ENCODE measurements at places on chromosomes 13 and 19. TPM values are rescaled to one million over a fixed set of nuclear protein-coding genes. Genes with fewer than 3 reads are reported as not detected.

Gene LCP1
- 1,088 TPM for total RNA-seq

Gene CALR3
- total RNA-seq, result not detected

Gene THSD8
- 1.7 TPM for total RNA-seq

Gene METTL21C
- not detected for total RNA-seq

Gene MZT1
- total RNA-seq, result 7.4 TPM

- no peak overlapping the region for H3K4me3 ChIP-seq
- no peaks in the 10 kb centered on the region for H3K27me3 ChIP-seq
- DNase-seq, result no peak
- no peaks in the 10 kb centered on the region for H3K36me3 ChIP-seq
Measured at GRCh38 chr13:45101327-45102018, 18.8 kb upstream of the GTF2F2 start.

- H3K27me3 ChIP-seq, result no peaks in the 10 kb centered on the region
- peak within 1 kb of the TSS; percentile 95 for H3K27ac ChIP-seq
- peaks cover 2% of the 10 kb centered on the region for H3K36me3 ChIP-seq
Measured at GRCh38 chr13:49495783-49496762, at the start of gene PHF11. Gene PHF11 (plus strand): TSS chr13:49495953. CDS start chr13:49496002, 49 bp downstream.

DNA sequence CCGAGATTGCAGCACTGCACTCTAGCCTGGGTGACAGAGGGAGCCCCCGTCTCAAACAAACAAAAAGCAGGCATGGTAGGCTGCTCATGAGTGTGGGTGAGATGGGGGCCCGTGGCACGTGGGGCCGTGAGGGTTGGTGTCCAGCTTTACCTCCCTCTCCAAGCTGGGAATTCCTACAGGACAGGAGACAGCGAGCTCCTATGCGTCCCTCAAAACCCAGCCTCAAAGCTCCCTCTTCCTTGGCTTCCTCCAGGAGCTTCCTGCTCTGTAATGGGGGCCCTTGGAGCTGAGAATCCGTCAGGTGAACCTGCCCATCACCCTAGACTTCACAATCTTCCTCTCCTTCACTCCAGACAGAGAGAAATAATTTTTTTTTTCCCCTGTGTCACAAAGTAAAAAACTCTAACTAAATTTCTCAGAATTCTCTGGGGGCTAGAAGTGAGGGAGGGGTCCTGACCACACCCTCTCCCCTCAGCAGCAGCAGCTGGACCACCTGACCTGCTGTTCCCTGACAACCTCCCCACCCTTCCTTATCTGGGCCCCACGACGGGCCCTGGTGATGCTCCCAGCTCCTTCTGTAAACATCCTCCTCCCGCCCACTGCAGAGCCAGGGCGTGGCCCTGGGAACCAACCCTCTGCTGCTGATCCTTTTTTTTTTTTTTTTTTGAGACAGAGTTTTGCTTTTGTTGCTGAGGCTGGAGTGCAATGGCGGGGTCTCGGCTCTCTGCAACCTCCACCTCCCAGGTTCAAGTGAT is 22.1 kb upstream of the WDR18 start:
- H3K36me3 ChIP-seq, result peaks cover 12% of the 10 kb centered on the region
- no peak overlapping the region for H3K4me3 ChIP-seq
- DNase-seq, result no peak
- no peaks in the 10 kb centered on the region for H3K27me3 ChIP-seq

GRCh38 chr19:1859331-1859781 is 4.0 kb downstream of the KLF16 start:
- H3K27ac ChIP-seq, result no peak overlapping the region
- peaks cover 78% of the 10 kb centered on the region for H3K4me1 ChIP-seq
- H3K27me3 ChIP-seq, result no peaks in the 10 kb centered on the region
- peak; percentile 28 for DNase-seq

DNA sequence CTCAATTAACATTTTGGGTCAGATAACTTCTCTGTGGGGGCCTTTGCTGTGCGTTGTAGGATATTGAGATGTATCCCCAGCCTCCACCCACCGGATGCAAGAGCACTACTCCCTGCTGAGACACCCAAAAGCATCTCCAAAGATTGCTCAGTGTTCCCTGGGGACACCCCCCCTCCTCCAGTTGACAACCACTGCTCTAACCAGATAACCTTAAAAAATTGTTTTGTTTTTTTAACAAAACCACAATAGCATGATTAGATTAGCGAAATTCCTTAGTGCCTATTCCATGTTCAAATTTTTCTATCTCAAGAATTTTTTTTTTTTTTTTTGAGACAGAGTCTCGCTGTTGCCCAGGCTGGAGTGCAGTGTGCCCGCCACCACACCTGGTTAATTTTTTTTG is 2.6 kb upstream of the EPN1 start:
- DNase-seq, result no peak
- H3K4me3 ChIP-seq, result no peak overlapping the region
- peaks cover 38% of the 10 kb centered on the region for H3K36me3 ChIP-seq
- peaks cover 31% of the 10 kb centered on the region for H3K4me1 ChIP-seq

GRCh38 chr19:10565567-10566407 is at the start of gene KRI1:
Gene KRI1 (minus strand): TSS chr19:10566010. CDS start chr19:10565999, 11 bp downstream.
- H3K4me1 ChIP-seq, result peaks cover 40% of the 10 kb centered on the region
- peak within 1 kb of the TSS; percentile 93 for H3K27ac ChIP-seq
- DNase-seq, result peak; percentile 98

- H3K27me3 ChIP-seq, result peaks cover 6% of the 10 kb centered on the region
- H3K4me1 ChIP-seq, result peaks cover 11% of the 10 kb centered on the region
- no peak overlapping the region for H3K27ac ChIP-seq
- H3K4me3 ChIP-seq, result no peak overlapping the region
- H3K36me3 ChIP-seq, result no peaks in the 10 kb centered on the region
Measured at GRCh38 chr13:99662678-99663077, 161.4 kb downstream of the TM9SF2 start.

- H3K36me3 ChIP-seq, result no peaks in the 10 kb centered on the region
- no peak overlapping the region for H3K4me3 ChIP-seq
Measured at GRCh38 chr13:35014606-35015213, 72.6 kb downstream of the NBEA start.

DNA sequence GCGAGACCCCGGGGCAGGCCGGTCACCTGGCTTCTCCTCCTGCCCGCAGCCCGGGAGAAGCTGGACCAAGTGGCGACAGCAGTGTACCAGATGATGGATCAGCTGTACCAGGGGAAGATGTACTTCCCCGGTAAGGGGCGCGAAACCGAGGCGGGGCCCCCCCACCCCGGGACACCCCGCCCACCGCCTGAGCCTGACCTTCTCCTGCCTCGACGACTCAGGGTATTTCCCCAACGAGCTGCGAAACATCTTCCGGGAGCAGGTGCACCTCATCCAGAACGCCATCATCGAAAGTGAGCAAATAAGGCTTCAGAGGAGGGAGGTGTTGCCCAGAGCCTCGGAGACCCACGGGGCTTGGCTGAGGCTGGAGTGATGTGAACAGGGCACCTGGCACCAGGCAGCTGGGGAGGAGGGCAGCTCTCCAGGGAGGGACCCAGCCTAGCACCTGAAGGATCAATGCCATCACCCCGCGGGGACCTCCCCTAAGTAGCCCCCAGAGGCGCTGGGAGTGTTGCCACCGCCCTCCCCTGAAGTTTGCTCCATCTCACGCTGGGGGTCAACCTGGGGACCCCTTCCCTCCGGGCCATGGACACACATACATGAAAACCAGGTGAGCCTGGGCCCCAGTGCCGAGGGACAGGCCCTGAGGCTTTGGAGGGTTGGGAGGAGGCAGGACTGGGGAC is 629 bp downstream of the IZUMO4 start:
- peak; percentile 50 for DNase-seq
- H3K27me3 ChIP-seq, result no peaks in the 10 kb centered on the region
- peaks cover 46% of the 10 kb centered on the region for H3K4me1 ChIP-seq
- peak overlapping the region; percentile 61 for H3K27ac ChIP-seq
